Muscle of arm (tissue), 14 donors: ENCODE measurements at places on chromosomes 5 and 9. TPM values are rescaled to one million over a fixed set of nuclear protein-coding genes. Genes with fewer than 3 reads are reported as not detected.

- DNase-seq = peak; percentile 73
Observed at GRCh38 chr9:137445275-137445807, 4.2 kb upstream of the ENTPD8 start.

GRCh38 chr5:132354381-132355139 lies 14.9 kb upstream of the SLC22A5 start:
- DNase-seq = no peak

FBP2 gene
- 81.1 TPM for polyA plus RNA-seq

CORO2A gene
- 3.0 TPM for polyA plus RNA-seq

GRCh38 chr5:139650689-139651042 lies 2.5 kb downstream of the CXXC5 start:
- no peak for DNase-seq

DNA sequence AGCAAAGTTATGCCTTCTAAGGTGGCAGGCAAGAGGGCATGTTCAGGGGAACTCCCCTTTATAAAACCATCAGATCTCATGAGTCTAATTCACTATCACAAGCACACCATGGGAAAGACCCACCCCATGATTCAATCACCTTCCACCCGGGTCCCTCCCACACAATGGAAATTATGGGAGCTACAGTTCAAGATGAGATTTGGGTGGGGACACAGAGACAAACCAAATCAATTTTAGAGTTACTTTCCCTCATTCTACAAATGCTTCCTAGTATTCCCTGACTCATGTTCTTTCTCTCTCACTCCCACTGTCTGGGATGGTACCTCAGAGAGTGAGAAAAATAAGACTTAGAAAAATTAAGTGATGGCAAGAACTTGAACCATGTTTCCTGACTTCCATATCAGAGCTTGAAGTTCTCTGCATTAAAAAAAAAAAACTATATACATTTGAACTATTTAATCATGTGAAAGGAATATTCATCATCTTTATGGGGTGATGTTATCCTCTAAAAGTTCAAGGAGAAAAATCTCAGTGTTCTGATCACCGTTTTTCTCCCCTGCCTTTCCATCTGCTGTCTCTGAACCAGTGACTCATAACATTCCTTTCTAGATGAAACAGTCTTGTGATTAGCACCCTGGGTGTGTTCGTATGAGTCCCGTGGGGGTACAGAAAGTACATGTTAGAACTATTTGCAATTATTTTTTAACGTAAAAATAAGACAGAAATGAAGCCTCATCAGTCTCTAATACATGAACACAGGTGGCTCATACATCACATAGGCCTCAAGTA lies 282.9 kb downstream of the SLF1 start:
- DNase-seq = no peak

DNA sequence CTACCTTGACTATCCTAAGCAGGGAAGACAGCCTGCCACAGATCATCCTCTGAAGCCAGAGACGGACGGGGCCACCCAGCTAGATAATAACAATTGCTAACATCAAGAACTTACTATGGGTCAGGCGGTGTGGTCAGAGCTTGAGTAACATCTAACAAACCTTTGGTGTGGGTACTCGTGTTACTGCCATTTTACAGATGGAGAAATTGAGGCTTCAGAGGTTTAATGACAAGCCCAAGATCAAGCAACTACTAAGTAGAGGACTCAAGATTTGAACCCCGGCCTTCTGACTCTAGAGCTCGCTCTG lies 16.7 kb upstream of the ARSI start:
- DNase-seq = no peak

GRCh38 chr5:162323466-162323865 lies 255.9 kb downstream of the GABRG2 start:
- DNase-seq = peak; percentile 28

DNA sequence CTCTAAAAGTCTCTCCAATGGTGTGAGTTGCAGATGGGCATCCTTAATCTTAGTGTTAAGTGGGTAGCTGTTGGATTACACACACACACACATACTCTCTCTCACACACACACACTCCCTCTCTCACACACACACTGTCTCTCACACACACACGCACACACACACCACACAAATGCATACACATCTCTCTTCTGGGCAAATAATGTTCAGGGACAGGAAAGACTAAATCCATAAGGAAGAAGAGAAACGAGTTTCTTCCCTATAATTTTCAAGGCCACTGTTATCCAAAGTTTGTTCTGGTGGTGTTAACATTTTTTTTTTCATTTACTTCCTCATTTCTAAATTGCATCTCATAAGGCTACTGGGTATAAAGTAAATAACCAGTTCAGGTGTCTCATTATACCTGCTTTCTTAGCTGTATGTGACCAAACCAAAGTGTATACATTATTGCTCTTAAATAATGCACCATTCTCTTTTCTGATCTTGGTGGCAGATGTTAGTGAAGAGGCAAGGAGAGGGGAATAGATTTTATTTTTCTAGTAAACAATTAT lies 22.5 kb upstream of the CCNH start:
- DNase-seq = no peak

DNA sequence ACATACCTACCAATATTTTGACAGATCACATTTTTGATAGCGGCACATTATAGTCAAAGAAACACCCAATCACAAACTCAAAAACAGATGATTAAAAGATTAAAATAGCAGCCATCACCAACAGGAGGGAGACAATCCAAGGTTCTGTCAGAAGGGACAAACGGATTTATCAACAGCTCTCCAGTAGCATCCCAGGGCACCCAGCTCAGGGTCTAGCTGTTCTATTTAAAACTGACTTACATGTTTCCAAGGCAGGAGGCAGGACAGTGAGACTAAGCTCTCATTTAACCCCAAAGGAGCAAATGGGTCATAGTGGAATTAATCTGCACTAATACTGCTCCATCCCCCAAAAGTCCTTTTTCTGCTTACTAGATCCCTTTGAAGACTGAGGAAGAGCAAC lies 3.2 kb downstream of the AGTPBP1 start:
- DNase-seq = no peak

- DNase-seq = no peak
Observed at GRCh38 chr5:32042551-32042961, 131.6 kb downstream of the GOLPH3 start.

DNA sequence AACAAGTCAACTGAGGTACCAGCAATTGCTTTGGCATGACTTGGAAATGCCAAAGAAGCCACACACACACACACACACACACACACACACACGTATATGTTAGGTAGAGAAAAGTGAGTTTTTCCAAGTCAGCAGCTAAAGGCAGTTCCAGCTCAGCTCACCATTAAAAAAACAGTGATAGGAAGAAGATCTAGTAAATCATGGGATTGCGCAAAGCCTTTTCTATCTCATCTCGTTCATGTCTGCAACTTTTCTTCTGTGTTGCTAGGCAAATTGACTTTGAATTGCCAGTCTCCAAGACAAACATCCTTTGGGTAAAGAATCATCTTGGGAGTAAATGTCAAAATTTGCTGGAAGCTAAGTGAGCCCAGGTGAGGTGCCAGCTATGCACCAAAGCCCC lies 500.1 kb downstream of the ENC1 start:
- no peak for DNase-seq

GRCh38 chr5:27313549-27313948 lies 275.2 kb upstream of the CDH9 start:
- no peak for DNase-seq

DNA sequence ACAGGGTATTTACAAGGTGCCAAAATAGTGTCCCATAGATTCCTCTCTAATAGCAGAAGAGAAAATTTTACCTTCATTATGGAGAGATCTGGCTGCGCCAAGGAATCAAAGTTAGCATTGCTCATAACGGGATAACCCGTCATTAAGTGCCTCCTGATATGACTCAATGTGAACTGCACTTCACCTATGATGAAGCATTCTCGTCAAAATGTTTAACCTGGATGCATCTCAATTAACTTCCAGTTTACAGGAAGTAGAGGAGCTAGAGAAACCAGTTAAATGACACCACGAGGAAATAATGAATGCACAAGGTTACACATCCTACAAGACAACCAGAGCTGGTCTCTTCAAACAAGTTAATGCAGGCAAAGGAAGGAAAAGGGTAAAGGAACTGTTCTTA lies 17.2 kb downstream of the FBXW11 start:
- DNase-seq = no peak

DNA sequence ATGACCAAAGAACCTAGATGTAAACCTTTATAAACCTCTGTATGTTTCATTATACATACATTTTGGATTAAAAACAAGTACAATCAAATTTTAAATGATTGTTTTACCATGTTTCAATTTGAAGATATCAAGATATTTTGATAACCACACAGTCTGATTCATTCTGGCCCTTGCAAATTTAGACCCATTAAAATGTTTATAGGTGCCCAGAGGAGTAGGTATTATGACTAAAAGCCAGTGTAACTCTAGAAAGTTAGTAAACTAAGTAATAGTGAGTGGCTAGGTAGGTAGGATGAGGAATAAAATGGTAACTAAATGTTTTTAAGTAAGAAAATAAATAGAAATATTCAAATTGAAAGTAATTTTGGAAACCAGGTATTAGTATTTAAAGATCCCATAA lies 165.5 kb downstream of the PBX3 start:
- DNase-seq = no peak

DNA sequence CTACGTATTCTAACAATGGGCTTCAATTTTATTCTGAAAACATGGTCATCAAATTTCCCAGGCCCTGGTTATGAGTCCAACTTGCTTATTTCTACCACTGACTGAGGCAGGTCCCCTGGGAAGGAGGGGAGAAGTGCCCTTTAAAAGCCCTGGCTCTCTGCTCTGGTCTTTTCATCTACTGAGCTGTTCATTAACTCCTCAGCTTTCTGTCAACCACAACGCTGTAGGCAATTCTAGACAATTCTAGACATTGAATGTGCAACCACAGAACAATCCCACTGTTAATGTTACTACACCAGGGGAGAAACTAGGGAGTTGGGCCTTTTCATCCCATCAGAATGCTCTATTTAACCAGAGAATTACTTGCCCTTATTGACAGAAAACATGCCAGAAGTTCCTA lies 10.0 kb downstream of the MOCS2 start:
- no peak for DNase-seq

- no peak for DNase-seq
Observed at GRCh38 chr5:84622461-84622860, 237.8 kb upstream of the EDIL3 start.

DNA sequence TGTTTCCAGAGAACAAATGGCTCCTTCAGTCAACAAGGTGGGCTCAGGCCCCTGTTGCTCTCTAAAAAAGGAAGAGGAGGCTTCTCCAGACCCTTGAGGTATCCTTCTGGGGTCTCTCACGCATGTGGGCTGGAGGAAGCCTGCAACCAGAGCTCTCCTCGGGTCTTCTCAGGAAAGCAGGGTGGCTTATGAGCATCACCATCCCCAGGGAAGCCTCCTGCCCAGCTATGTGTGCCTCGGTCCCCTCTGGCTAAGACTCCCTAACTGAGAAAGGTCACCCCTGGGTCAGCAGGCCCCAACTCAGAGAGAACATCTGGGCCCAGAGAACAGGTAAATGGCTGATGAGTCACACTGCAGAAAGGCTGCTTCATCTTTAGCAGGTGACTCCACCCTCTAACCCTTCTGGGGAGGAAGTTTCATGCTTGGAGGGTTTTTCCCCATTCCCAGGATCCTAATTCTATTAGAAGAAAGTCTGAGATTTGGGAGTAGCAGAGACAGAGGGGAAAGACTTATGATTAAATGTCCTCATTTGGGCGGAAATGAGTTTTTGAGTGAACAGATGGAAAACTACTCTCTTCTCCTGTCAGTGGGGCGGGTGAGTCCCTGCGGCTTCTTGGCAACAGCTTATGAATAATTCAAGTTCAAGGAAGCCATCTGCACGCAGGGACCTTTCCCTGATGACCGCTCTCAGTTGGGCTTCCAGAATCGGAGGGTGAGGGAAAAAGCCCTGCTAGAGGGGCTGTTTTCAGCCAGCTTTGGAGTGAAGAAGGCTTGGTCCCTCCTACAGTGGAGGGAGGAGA lies 41.9 kb downstream of the TGFBI start:
- peak; percentile 75 for DNase-seq

GRCh38 chr9:34957492-34958410 lies at the start of gene PHF24:
Gene PHF24 (plus strand): TSS chr9:34958285. CDS start chr9:34971299, 13,014 bp downstream.
- DNase-seq = no peak

OR2V1 gene
- not detected for polyA plus RNA-seq

AIF1L gene
- 19.5 TPM for polyA plus RNA-seq

DNA sequence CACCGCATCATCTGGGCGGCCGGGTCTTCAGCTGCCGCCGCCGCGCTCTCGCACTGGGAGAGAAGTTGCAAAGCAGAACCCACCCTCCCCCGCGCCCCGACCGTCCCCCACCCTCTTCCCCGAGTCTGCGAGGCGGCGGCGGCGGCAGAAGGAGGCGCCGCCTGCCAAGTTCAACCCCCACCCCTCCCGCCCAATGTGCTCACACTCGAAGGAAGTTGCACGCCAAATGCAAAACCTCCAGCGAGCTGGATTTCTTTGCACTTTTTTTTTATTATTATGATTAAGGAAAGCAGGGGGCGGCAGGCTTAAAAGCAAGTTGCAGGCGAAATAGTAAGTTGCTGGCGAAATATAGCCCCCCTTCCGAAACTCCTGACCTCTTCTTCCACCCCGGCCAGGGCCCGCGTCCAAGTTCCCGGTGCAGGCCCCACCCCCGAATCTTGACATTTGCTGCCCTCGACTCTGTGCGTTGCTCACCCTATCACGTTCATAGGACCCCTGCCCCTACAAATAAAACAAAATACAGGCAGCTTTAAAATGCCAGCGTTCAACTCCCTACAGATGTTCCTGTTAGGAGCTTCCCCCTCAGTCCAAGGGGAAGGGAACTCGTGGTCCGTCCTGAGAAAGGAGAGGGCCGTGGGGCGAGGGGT lies 1.1 kb upstream of the NR3C1 start:
- DNase-seq = peak; percentile 91

DNA sequence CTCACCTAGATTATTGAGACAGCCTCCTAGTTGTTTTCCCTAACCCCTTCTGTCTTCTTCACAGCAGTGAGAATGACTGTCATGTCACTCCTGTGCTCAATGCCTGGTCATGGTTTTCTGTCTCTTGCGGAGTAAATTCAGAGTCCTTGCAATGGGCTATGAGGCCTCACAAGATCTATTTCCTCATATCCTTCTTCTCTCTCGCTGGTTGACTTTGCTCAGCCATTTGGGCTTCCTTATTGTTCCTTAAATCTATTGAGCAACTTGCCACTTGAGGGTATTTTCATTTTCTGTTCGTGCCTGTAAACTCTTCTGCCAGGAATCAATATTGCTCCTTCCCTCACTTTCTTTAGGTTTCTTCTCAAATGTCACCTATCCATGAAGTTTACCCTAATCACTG lies 9.0 kb downstream of the PPP3R2 start:
- no peak for DNase-seq

DNA sequence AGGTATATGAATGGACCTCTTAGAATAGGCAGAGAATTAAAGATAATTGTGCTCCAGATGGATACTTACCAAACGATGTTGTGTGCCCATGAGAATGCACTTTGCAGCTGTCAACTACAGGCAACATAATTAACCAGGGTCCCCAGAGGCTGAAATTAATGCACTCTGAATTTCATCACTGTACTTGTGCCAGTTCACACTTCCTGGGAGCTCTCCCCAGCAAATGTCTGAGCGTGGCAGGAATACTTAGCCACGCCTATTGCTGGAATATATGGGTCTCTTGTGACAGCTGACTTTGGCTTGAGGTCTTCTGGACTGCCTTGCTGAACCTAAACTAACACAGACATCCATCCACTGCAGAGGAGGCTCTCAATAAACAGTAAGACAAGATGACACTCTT lies 11.9 kb upstream of the C1QTNF2 start:
- DNase-seq = no peak
